Effector memory CD4-positive, alpha-beta T cell (primary cell): ENCODE measurements at places on chromosomes 12 and 14.

DNA sequence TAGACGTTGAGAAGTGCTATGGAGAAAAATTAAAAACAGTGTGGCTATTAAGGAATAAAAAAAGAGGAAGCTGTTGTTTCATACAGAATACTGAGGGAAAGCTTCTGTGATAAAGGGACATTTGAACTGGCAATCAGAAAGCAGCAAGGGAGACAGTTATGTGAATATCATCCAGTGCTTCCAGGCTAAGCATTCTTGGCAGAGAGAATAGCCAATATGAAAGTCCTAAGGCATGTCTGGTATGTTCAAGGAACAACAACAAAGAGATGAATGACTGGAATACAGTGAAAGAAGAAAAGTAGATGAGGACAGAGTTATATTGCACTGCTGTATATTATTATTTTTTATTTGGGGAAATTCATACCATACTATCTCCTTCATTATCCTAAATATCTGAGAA is 23.9 kb downstream of the SCAF11 start:
- H3K27ac ChIP-seq, result no peak overlapping the region
- H3K27me3 ChIP-seq, result no peaks in the 10 kb centered on the region
- H3K36me3 ChIP-seq, result peaks cover 17% of the 10 kb centered on the region

DNA sequence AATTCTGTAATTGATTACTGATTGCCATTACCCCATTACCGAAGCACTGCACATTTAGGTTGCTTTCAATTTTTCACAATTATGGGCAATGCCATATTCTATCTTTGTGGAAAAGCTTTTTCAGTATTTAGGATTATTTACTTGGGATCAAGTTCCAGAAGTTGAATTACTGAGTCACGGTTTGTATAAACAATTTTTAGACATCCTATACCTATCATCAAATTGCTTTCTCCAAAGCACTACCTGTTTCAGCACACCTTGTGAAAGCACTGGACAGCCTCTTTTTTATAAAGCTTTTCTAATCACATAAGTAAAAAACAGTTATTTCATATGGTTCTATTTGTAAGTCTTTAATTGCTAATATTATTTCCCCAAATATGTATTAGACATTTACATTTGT is 221.5 kb upstream of the CAND1 start:
- no peak for DNase-seq
- H3K36me3 ChIP-seq, result no peaks in the 10 kb centered on the region
- no peaks in the 10 kb centered on the region for H3K27me3 ChIP-seq
- H3K27ac ChIP-seq, result no peak overlapping the region
- no peak overlapping the region for H3K4me3 ChIP-seq

DNA sequence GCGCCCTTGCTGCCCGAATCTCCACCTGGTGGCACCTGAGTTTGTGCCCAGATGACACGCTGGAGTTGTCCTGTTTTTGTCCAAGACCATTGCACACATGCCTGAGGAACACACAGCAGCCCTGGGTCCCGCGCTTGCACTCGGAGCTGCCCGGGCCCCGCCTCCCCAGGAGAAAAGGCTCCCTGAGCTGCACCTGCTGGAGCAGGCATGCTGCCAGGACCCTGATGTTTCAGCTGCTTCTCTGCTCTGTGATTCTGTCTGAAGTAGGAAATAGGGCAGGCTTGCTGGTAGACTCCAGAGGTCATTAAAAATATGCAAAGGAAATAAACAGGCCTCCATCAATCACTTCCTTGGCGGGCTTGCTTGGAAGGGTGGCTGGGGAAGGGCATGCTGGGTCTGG is 271.6 kb downstream of the CACNA1C start:
- H3K4me3 ChIP-seq, result no peak overlapping the region
- H3K36me3 ChIP-seq, result no peaks in the 10 kb centered on the region
- peaks cover 2% of the 10 kb centered on the region for H3K27me3 ChIP-seq
- DNase-seq, result no peak

DNA sequence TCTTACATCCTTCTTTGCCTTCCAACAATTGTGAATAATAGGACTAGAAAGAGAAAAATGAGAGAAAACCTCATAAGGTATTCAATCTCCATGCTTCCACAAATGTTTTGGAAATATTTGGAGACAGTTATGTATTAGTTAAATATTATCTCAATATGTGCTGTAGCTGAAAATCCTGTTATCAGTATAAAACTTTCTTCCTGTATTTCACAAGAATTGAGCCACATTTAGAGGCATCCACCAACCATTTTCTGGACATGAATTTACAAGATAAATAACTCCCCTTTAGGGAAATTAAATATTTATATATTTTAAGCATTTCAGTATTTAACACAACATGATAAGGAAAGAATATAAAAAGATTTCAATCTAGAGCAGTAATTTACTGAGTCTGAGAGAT is 200.3 kb downstream of the GPHN start:
- H3K36me3 ChIP-seq, result no peaks in the 10 kb centered on the region
- H3K4me1 ChIP-seq, result no peaks in the 10 kb centered on the region
- H3K27ac ChIP-seq, result no peak overlapping the region
- H3K27me3 ChIP-seq, result no peaks in the 10 kb centered on the region

GRCh38 chr12:79707830-79708229 is 17.1 kb upstream of the PAWR start:
- H3K4me1 ChIP-seq, result no peaks in the 10 kb centered on the region
- H3K36me3 ChIP-seq, result no peaks in the 10 kb centered on the region
- no peak for DNase-seq
- H3K27me3 ChIP-seq, result no peaks in the 10 kb centered on the region
- no peak overlapping the region for H3K4me3 ChIP-seq
- H3K27ac ChIP-seq, result no peak overlapping the region

DNA sequence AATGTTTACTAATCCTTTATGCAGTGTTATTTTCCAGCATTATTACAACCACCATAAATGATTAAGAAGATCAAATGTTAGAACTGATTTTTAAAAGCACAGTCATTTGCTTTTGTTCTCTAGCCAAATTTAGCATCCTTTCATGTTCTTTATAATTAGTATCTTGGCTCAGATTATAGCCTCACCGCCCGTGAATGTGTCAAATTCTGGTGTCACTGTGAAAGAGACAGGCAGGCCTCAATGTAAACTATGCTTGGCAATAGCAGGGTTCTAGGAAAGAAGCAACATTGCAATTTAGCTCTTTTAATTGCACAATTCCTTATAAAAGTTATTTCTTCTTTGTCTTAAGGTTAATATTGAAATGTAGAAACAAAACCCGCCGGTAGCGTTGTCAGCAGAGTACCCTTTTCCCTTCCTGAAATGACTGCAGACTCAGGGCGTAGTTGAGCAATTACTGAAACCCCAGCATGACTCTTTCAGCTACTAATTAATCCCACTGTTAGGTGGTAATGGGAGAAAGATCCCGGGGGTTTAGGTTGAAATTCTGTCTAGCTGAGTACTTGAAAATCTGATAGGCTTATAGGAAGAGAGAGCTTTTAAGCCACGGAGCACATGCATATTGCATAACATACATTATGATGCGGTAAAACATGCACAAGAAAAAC is 1600.5 kb upstream of the SEL1L start:
- no peak for DNase-seq
- H3K4me3 ChIP-seq, result no peak overlapping the region
- H3K27ac ChIP-seq, result no peak overlapping the region
- H3K27me3 ChIP-seq, result no peaks in the 10 kb centered on the region

GRCh38 chr14:77125281-77125801 is 16.2 kb downstream of the ZDHHC22 start:
- H3K4me1 ChIP-seq, result peaks cover 27% of the 10 kb centered on the region
- DNase-seq, result no peak
- peak overlapping the region; percentile 68 for H3K4me3 ChIP-seq
- H3K27ac ChIP-seq, result no peak overlapping the region

DNA sequence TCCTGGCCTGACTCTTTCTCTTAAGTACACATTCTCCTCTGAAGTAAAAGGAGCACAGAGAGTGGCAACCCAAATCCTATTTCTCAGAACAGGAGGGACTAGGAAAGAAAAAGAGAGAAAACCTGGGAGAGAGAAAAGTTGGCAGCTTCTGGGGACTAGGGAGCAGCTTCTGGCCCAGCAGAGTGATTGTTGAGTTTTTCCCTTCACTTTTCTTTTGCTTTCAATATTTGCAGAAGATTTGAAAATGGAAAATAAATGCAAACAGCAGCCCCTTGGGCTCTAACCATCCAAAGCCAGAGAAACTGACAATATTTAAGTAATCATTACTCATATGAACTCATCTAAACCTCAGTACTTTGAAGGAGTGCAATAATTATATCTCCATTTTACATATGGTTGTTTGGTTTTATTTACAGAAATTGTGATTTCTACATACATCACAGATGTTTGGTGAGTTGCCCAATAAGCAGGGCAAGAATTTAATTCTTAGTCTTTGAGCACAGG is 28.8 kb upstream of the IGF1 start:
- no peaks in the 10 kb centered on the region for H3K4me1 ChIP-seq
- no peak overlapping the region for H3K4me3 ChIP-seq
- no peaks in the 10 kb centered on the region for H3K27me3 ChIP-seq
- H3K36me3 ChIP-seq, result no peaks in the 10 kb centered on the region
- H3K27ac ChIP-seq, result no peak overlapping the region

DNA sequence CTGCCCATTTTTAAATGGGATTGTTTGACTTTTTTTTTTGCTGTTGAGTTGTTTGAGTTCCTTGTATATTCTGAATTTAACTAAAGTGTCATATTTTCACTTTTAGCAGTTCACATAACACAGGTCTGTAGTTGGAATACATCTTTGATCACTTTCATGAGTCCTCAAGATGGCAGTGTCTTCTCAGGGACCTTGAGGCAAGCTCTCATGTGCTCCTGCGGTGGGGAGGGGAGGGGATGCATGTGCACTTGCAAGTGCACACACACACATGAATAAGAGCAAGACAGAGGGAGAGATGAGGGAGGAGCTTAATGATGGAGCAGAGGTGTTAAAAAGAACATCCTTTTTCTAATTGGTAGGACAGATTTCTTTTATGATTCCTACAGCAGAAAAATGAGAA is 291.4 kb upstream of the OR4E1 start:
- H3K27me3 ChIP-seq, result no peaks in the 10 kb centered on the region
- H3K4me1 ChIP-seq, result peaks cover 2% of the 10 kb centered on the region
- H3K36me3 ChIP-seq, result no peaks in the 10 kb centered on the region
- H3K4me3 ChIP-seq, result no peak overlapping the region

GRCh38 chr12:58584880-58585279 is 335.4 kb downstream of the LRIG3 start:
- no peaks in the 10 kb centered on the region for H3K4me1 ChIP-seq
- H3K4me3 ChIP-seq, result no peak overlapping the region
- H3K27me3 ChIP-seq, result no peaks in the 10 kb centered on the region
- H3K27ac ChIP-seq, result no peak overlapping the region
- DNase-seq, result no peak
- no peaks in the 10 kb centered on the region for H3K36me3 ChIP-seq

DNA sequence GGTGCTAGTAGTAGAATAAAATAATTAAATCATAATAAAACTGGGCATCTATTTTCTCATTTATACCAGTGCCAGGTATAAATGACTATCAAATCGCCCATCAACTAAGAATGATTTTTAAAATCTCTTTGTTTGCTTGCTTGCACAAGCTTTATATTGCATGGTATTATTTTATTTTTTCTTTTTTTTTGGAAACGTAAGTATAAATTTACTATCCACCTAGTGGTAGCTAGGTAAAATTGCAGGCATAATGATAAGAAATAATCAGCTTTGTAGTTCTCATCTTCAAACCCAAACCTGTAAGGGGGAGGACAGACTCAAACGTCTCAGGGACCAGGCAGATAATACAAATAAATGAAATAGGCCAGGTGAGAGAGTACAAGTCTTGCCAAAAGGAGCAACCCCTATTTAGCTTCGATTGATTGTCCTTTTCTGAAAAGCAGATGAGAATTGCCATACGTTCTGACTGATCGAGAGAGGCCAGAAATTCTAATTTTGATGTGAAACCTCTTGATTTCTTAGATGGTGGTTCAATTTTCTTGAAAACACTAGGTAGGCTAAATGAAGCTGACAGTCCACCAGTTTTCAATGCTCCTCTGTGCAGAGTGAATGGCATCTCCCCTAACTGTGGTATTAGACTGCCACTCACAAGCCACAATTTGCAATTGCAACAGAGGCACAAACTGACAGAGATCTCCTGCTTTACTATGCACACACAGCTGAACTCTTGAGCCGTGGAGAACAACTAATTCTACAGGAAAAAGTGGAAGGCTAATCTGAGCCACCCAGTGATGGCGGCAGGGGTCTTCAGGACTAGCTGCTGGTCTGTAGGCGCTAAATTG is 189.3 kb downstream of the DACT1 start:
- no peak for DNase-seq
- no peak overlapping the region for H3K4me3 ChIP-seq
- no peaks in the 10 kb centered on the region for H3K36me3 ChIP-seq
- H3K27me3 ChIP-seq, result no peaks in the 10 kb centered on the region
- H3K27ac ChIP-seq, result no peak overlapping the region

DNA sequence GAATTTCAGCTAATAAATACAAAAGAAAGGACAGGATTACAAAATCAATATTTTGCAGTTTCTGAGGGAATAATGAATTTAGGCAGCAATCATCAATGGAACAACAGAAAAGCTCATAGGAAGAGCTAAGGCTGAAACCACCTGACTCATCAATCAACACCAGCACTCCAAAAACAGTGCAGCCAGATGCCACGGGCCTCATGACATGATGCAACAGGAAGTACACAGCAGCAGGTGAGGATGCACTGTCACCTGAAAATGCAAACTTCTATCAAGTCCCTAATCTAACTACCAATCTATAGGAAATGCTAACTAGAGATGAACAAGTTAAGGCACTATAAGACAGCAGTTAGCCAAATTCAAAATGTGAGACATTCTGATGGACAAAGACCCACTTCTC is 21.7 kb downstream of the GNS start:
- peaks cover 4% of the 10 kb centered on the region for H3K4me1 ChIP-seq
- H3K27ac ChIP-seq, result peak overlapping the region; percentile 12
- no peak overlapping the region for H3K4me3 ChIP-seq
- DNase-seq, result no peak
- H3K36me3 ChIP-seq, result peaks cover 27% of the 10 kb centered on the region
- H3K27me3 ChIP-seq, result no peaks in the 10 kb centered on the region

GRCh38 chr12:53053218-53054111 is 3.6 kb downstream of the TNS2 start:
- H3K27ac ChIP-seq, result peak overlapping the region; percentile 40
- peak; percentile 49 for DNase-seq
- no peaks in the 10 kb centered on the region for H3K36me3 ChIP-seq
- peaks cover 4% of the 10 kb centered on the region for H3K4me1 ChIP-seq

GRCh38 chr12:92362785-92363184 is 217.1 kb upstream of the BTG1 start:
- H3K36me3 ChIP-seq, result no peaks in the 10 kb centered on the region
- DNase-seq, result no peak
- H3K27ac ChIP-seq, result peak overlapping the region; percentile 58
- H3K4me1 ChIP-seq, result peaks cover 27% of the 10 kb centered on the region
- no peak overlapping the region for H3K4me3 ChIP-seq
